ENCODE measurements at places on chromosomes 7 and 10.
A peak's percentile ranks its signal among the peaks of the same experiment; 100 is the strongest.

- DNase-seq: no peak
Measured at GRCh38 chr7:142745091-142745635, 4.1 kb upstream of the PRSS1 start.

DNA sequence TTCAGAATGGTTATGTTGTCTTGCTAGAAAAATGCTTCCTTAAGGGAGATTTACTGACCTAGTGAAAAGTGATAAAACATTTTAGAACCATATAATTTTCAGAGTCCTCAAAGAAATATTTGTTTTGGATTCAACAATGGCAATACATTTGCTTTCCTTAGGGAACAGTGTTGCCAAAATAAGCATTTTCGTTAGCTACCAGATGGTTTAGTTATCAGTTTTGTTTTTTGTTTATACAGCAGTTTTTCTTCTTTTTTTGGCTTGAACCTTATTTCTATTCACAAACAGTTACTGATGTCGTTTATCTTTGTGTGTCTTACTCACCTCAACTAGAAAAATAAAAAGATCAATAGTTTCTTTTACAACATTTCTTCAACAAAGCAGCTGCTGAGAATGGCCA is 48.6 kb downstream of the EXOC4 start:
- no peak for DNase-seq

GRCh38 chr10:101301111-101301731 is 52.7 kb upstream of the BTRC start:
- DNase-seq: peak; percentile 64

- DNase-seq: no peak
Measured at GRCh38 chr7:105718511-105718925, 137.2 kb upstream of the EFCAB10 start.

DNA sequence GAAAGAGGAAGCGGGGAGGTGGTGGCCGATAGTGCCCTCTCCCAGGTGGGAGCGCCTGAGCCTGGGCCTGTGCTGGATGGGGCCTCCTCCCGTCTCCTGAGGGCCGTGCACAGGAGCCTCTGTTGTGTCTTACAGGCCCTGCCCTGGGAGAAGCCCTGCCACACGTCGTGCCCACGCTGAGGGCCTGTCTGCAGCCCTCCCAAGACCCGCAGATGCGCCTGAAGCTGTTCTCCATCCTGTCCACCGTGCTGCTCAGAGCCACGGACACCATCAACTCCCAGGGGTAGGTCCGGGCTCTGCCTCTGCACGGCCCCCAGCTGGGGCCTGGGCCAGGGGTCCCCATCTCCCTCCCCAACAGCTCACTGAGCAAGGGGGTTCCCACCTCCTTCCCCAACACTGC is 43.3 kb upstream of the PRKAR1B start:
- no peak for DNase-seq

GRCh38 chr10:30827531-30828120 is 198.1 kb upstream of the LYZL2 start:
- DNase-seq: no peak

DNA sequence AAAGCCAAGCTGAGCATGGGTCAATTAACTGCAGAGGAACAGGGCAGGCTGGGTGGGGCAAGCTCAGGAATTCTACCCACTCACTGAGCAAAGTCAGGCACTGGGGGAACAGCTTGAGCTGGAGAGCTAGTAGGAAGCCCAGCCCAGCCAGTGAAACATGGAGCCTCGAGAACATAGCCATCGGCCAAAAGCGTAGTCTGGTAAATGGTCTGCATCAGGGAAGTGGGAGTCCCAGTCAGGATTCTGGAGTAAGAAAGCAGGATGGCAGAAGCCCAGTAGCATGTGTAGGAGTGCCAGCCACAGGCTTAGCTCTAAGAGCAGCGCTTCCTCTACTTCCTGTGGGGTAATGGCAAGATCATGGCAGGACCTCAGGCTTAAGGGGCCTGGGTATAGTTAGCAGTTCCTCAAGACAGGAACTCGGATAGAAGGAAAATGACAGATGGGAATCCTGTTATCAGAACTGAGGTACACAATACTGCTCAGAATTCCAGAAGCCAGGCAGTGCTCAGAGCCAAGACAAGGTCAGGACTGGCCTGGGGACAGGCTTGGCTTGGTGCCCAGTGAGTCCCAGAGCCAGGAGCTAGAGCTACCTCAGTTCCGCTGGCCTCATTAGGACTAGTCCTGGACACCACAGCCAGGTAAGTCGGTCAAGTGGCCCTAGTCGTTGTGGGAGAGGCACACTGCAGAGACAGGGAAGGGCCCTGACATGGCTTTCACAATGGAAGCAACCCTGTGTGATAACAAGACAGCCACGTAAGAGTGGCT is 65.4 kb upstream of the MXI1 start:
- no peak for DNase-seq

DNA sequence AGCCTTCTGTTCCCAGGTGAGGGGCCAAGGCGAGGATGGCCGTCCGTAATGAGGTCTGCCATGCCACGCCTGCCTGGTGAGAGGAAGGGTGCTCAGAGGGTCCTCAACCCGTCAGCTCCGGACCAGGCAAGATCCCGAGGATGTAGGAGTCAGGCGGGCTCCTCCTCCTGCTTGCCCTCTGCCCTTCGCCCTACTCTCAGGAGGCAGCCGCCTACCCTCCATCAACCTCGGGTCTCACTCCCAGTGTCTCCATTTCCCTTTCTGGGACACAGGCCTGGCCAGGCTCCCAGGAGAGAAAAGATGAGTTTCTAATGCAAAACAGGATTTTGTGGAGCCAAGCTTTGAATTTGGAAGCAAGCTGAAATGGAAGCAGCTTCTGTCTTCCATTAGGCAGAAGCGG is 184.0 kb downstream of the PTPN20 start:
- DNase-seq: no peak

DNA sequence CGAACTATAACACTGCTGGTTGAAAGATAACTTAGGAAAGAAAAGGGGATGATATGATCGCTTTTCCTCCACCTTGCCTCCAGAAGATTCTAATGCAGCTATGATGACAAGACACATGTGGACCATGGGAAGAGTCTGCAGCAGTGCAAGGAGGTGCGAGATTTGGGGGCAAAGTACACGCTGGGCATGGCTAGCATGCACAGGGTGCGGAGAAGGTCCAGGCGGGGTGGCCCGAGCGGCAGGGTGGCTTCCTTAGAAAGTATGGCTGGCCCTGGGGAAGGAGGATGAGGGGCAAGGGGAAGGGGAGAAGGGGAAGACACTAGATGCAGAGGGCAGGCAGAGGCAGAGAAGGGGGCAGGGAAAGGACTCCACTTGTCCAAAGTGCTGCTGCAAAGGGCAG is 15.6 kb downstream of the ATXN7L1 start:
- no peak for DNase-seq

DNA sequence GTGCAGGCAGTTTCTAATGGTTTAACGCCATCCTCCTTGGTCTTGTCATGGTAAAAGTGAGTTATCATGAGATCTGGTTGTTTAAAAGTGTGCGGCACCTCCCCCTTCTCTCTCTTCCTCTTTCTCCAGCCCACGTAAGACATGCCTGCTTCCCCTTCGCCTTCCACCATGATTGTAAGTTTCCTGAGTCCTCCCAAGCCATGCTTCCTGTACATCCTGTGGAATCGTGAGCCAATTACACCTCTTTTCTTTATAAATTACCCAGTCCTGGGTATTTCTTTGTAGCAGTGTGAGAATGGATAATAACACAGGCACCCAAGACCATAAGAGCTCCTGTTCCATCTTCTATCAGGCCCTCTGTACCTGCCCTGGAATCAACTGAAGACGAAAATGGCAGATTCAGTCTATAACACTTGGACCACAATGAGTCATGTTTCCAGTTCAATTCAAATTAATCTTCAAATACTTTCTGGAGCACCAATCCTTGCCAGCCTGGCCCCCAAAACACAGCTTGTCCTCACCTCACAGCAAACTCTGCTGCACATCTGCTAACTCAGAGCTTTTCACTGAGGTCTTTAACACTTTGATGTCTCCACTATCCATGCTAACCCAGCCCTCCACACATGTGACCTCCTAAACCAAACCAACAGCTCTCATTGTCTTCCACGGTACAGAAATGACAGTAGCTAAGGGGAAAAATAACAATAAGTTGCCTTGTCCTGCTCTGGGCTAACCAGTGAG is 73.2 kb downstream of the SFMBT2 start:
- DNase-seq: peak; percentile 33

- DNase-seq: peak; percentile 48
Measured at GRCh38 chr10:103757531-103758293, 97.7 kb downstream of the SH3PXD2A start.

DNA sequence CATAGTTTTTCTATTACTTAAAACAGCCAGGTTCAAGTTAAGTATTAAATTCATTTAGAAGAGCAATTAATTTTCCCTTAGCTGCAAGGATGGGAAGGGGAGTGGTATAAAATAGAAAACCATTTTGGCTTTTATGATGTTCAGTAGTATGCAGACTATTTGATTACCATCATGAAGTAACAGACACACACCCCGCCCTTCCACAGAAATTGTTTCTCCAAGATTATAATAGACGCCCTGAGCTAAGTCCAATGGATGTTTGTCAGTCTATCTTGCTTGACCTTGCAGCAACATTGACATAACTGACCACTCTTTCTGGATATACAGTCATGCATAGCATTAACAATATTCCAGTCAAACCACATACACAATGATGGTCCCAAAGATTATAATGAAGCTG is 42.3 kb downstream of the CPEB3 start:
- no peak for DNase-seq

GRCh38 chr7:157764946-157765537 is 428.2 kb downstream of the DNAJB6 start:
- no peak for DNase-seq

GRCh38 chr10:132860532-132860931 is 74.6 kb upstream of the NKX6-2 start:
- no peak for DNase-seq

GRCh38 chr10:132578287-132578951 is 40.8 kb downstream of the INPP5A start:
- no peak for DNase-seq

DNA sequence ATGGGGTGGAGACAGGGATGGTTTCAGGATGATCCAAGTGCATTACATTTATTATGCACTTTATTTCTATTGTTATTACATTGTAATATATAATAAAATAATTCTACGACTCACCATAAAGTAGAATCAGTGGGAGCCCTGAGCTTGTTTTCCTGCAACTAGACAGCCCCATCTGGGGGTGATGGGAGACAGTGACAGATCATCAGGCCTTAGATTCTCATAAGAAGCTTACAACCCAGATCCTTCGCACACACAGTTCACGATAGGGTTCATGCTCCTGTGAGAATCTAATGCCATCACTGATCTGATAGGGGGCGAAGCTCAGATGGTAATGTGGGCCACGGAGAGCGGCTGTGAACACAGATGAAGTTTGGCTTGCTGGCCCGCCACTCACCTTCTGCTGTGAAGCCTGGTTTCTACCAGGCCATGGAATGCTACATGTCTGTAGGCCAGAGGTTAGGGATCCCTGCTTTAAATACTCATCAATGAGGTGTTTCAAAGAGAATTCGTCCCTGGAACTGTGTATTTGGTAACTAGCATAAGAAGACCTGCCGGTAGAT is 21.2 kb upstream of the PRKCQ start:
- no peak for DNase-seq

- DNase-seq: no peak
Measured at GRCh38 chr7:101951757-101952156, 134.3 kb downstream of the CUX1 start.

- no peak for DNase-seq
Measured at GRCh38 chr10:4470231-4470835, 355.7 kb upstream of the AKR1E2 start.

DNA sequence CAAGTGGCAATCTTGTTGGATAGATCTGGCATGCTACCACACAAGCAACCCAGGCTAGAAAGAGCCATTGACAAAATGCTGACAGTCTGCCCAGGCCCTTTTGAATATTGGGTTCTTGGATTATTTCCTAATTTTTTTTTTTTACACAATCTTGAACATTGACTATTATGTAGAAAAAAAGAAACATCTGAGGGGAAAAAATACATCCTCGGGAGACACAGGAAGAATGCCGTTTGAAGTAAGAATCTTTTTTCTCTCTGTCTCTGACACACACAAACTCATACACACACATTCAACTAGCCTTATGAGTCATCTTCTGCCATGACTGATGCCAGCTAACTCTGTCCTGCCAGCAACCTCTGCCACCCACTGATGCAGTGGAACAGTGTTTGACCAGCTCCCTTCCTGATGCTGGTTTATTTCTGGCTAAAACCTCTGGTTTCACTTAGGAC is 47.2 kb downstream of the SORBS1 start:
- peak; percentile 73 for DNase-seq

GRCh38 chr7:7793249-7793648 is 74.8 kb upstream of the RPA3 start:
- DNase-seq: no peak

GRCh38 chr7:113404245-113404644 is 285.9 kb upstream of the SMIM30 start:
- no peak for DNase-seq

DNA sequence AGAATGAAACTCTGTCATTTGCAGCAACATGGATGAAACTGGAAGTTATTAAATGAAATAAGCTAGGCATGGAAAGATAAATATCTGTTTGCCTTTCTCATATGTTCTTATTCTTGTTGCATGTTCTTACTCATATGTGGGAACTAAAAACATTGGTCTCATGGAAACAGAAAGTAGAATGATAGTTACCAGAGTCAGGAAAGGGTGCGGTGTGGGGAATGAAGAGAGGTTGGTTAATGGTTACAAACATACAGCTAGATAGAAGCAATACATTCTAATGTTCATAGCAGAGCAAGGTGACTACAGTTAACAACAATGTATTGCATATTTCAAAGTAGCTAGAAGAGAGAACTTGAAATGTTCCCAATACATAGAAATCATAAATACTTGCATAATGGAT is 105.1 kb downstream of the FAM107B start:
- DNase-seq: no peak
